SK-N-SH (cell line): ENCODE measurements at places on chromosomes 12 and 14.

- no peak for DNase-seq
Observed at GRCh38 chr14:96069421-96069820, 30.3 kb downstream of the C14orf132 start.

DNA sequence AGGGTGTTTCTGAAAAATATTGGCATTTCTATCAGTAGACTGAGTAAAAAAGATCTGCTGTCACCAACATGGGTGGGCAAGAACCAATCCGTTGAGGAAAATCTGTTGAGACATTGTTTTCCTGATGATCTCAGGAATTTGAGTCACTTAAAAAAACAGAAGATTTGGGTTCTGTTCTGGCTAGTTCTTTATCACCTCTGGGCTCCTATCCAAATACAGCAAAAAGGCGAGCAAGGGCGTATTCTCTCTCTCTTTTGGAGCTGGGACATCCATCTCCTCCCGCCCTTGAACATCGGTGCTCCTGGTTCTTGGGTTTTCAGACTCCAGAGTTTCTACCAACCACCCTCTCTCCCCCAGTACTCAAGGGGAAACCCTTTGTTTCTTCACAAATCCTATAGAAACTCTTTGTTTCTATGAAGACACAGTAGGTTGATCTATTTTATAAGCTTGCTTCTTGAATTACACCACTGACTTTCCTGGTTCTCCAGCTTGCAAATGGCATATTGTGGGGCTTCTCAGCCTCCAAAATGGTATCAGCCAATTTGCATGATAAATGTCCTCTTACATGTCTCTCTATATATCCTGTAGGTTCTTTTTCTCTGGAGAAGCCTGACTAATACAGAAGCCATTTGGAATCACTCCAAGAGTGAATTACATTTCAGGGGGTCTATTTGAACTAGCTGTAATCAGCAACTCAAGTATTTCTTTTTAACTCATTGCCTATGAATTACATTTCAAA lies 263.9 kb upstream of the TMTC1 start:
- no peak for DNase-seq

DNA sequence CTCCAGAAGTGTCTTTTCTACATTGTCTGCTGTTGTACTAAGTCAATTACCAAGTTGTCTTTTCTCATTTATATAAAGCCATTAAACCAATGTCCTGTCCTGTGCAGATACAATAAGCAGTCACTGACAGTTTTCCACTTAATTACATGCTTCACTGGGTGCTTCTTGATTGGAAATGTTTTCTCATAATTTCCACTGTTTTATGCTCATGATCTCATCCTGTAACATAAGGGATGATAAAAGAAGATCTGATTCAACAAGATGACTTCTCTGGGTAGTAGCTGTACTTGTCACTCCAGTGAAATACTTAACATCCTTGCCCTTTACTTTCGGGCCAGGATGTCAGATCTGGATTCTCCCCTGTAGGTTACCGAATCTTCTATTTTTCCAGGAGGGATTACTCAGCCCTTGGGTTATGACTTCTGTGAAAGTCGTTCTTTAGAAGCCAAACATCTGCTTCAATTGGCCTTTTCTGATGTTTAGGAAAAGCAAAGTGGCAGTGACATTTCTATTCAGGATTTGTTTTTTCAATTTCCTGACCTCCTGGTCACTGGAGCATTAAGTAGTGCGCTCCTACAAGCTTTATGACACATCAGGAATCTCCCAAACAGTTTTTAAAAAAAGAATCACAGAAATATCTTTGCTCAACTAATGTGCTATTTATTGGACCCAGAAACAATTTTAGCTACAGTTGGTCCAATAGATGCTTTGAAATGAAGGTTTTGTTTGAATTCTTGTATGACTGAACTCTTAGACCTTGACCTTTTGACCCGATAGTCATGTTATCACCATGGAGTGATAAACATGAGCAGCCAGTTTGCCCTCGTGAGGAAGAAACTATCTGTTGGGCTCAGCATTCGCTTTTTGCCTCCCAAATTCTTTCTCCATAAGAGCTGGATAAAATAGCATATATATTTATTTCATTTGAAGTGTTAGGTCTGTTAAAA lies 234.5 kb upstream of the SSTR1 start:
- DNase-seq: no peak

DNA sequence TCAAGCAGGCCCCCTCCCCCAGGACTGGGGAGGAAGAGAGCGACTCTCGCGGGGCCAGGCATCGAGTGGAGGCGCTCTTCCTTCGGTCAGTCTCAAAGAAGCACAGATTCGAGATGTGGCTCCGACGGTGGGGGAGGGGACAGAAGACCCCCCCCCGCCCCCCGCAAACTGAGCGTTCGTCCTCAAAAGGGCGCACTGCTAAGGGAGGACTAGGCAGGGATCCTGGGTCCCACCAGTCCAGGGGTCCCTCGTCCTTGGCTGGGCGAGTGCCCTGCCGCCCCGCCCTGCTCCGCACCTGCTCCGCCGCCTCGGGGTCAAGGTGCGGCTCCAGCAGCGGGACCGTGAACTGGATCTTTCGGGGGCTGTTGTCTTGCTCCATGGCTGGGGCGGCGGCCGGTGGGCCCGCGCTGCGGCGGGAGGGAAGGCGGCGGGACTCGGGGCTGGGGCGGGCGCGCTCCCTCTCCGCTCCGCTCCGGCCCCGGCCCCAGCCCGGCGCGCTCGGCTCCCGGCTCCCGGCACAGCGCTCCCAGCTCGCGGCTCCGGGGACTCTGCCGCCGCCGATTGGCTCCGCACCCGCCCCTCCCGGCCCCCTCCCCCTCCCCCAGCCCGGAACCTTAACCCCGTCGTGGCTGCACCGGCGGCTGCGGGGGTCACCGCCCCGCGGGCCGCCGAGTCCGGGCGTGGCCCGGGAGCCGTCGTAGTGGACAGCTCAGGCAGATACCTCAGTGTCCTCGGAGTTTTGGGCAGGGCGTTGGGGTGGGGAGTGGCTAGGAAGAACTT lies at the start of gene PPP1R1A:
Gene PPP1R1A (minus strand): TSS at position 550 of the 780 bp plus-strand sequence. CDS start 171 bp downstream, at position 379.
- DNase-seq: peak; percentile 51

DNA sequence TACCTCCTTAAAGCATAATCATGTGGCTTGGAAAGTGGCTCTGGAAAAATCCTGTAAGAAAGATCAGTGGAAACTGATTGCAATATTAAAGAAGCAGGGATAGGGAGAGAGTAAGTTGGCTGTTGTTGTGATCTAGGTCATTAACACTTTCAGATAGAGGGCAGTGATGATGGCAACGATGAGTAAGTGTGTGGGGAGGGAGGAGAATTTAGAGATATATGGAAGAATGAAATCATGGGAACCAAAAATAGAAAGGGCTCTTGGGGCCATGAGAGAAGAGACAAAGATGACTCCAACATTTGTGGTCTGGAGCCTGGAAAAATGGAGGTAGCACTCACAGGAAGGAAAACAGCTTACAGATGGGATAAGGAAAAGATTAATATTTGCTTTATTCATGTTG lies 23.3 kb downstream of the SNRPF start:
- DNase-seq: no peak

DNA sequence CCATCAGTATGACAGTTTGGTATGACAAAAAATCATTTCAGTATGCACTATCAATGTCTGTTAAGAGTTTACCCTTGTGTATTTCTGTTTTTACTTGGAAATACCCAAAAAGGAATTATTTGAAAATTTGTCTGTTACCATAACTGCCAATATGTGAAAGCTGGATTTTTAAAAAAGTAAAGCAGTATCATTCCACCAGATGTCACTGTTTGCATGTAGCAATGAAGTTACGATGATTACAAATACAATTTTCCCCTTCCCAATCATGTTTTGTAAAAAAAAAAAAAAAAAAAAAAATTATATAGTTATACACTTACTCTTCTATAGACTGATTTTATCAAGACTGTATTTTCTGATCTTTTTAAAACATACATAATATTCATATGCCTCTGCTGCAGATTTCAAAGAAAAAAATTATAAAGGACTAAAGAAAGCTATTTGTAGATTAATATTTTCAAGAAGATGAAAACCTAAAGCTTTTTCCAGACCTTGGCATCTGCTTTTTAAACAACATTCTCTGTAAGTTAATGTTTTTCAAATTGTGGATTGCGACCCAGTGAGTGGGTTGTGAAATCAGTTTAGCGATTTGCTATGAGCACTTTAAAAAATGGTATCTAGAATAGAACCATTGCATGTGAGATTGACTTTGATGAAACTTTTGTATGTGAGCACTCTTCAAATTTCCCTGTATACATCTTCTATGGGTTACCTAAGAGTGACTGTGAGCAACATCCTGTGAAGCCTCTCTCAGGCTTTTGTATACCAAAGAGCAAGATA lies 114.2 kb downstream of the TTC6 start:
- DNase-seq: no peak

- no peak for DNase-seq
Observed at GRCh38 chr14:97539411-97539795, 742.2 kb downstream of the VRK1 start.

DNA sequence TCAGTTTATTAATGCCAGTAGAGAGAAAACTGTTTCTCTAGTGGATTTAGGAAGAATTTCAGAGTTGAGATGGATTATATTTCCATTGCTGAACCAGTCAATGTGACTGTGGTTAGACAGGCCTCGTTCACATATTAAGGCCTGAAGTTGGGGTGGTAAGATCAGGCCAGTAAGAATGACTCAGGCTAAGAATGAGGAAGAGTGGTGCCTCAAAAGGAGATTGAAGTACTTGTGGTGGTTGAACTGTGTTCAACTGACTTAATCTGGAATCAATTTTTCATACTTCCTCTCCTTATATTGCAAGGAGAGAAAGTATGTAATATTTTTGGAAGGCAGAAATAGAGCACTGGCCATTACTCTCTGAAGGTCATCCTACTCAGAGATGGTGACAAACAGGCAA lies 37.8 kb upstream of the ATF7IP start:
- DNase-seq: no peak
